ENCODE measurements at places on chromosomes 12 and 14.

DNA sequence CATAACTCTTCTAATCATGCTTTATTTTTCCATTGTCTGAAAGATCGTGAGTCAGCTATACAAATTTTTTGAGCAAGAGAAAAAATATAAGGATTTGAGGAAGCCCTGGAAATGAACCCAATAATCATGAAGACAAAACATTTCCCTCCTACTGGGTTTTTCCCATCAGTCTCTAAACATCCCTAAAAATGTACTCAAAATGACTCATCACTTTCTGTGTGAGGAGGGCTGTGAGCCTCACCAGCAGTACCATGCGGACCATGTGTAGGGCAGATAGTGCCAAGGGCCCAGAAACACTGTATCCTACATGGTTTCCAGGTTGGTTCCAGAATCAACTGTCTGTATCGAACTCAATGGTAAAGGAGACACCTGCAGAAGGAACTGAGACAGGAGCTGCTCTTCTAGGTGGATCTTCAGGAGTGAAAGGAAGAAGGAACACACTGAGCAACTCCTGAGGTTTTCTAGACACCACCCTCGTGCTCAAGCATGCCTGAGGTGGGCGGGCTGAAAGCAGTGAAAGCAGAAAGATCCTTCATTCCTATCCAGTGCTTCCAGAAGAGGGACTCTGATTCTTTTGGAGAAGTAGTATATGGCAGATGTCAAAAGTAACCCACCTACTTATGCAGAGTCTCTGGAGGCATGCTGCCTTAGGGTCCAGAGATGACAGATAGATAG lies 48.6 kb upstream of the RHOJ start:
- no peak for DNase-seq

- no peak for DNase-seq
Observed at GRCh38 chr14:81176241-81176640, 44.5 kb downstream of the GTF2A1 start.

DNA sequence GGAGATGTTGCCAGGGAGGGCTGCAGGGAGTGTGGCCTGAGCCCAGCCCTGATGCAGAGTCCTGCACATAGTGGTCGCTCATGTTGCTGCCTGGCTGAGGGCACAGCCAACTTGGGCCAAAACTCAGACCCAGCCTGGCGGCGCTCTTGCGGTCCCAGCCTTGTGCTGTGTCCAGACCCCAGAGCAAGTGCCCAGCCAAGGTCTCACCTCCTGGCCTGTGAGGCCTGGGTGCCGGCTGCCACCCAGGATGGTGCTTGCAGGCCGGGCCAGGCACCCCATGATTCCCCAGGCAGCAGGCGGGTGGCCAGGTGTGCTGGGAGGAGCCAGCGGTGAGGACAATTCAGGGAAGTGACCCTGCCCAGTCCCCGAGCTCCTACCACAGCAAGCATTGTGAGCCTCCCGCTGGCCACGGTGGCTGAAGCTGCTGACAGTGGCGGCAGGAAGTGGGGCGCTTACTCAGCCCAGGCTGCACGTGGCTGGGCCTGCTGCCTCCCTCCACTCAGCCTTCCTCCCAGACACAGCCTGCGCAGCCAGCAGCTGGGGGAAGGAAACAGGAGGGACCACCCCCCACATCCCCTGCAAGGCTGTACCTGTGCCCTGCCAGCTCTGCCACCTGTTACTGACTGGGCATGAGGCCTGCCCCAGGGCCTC lies 17.7 kb upstream of the PGF start:
- DNase-seq = peak; percentile 7

DNA sequence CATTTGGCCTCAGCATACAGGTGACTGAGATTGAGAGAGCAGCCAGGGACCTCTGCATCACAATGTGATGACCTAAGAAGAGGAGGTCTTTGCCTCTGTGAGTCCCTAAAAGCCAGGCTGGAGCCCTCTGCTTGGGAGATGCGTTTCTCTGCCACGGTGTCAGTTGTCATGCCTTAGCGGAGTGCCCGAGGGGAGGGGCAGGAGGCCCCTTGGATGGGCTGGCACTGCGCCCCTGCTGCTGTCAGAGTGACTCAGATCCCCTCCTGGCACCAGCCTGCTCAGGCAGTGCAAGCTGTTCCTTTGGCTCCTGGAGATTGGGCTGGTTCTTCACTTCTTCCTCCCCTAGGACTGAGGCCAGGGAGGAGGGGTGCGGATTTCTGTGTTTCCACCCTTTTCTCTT lies 64.9 kb upstream of the KCNA5 start:
- no peak for DNase-seq

GRCh38 chr14:80545935-80546854 lies 334.9 kb upstream of the DIO2 start:
- no peak for DNase-seq

- no peak for DNase-seq
Observed at GRCh38 chr12:82690006-82690405, 3.3 kb downstream of the TMTC2 start.

DNA sequence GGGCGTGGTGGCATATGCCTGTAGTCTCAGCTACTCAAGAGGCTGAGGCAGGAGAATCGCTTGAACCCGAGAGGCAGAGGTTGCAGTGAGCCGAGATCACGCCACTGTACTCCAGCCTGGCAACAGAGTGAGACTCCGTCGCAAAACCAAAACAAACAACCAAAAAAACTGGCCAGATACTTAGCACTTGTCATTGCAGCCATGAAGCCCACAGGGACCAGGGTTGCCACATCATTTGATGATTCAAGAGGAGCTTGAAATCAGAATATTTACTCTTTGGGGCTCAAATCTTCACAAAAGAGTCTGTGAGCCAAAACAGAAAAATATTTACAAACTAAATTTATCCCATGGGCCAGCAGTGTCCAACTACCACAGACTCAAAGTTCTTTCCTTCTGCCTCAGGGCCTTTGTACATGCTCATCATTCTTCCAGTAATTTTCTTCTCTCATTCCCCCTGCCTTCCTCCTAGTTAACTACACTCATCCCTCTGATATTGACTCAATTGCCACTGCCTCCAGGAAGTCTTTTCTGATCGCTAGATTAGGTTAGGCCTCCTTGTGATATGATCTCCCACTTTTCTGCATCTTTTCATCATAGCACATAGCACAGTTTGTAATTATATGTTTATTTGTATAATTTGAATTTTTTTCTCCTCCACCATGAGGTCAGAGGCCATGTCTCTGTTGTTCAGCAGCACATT lies 130.8 kb upstream of the PLEKHG7 start:
- DNase-seq = no peak

DNA sequence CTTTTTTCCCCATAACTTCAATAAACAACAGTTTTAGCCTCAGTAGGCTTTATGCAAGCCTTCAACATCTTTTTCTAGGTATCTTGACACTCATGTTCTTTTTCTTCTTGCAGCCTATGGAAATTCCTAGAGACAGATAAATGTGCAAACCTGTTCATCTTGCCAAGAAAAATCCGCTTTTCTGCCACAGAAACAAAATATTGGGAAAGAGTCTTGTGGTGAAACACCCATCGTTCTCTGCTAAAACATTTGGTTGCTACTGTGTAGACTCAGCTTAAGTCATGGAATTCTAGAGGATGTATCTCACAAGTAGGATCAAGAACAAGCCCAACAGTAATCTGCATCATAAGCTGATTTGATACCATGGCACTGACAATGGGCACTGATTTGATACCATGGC lies 295.9 kb downstream of the ZFP36L1 start:
- DNase-seq = no peak

DNA sequence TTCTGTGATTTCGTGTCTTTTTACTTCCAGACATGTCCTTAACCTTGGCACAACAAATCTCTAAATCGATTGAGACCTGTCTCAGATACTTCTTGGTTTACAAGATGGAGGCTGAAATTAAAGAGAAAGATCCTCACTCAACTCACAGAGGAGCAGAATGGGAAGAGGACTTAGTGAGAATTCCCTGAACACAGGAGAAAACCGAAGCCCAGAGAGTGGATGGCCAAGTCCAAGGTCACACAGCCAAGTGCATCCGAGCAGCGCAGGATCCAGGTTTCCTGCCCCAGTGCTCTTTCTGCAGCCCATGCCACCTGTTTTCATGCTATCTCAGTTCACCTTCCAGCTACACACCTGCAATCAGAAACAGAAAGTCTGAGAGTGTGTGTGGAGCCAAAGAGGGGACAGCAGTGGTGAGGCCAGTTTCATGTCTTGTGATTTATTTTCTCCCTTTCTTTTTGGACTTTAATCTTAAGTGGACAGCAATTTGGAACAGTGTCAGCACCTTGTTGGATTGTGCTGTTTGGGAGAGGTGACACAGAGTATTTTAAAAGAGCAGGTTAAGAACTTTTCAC lies 22.9 kb upstream of the TCL1B start:
- no peak for DNase-seq

GRCh38 chr12:94057262-94058151 lies 90.9 kb upstream of the PLXNC1 start:
- no peak for DNase-seq

GRCh38 chr14:97584528-97584927 lies 787.3 kb downstream of the VRK1 start:
- no peak for DNase-seq

DNA sequence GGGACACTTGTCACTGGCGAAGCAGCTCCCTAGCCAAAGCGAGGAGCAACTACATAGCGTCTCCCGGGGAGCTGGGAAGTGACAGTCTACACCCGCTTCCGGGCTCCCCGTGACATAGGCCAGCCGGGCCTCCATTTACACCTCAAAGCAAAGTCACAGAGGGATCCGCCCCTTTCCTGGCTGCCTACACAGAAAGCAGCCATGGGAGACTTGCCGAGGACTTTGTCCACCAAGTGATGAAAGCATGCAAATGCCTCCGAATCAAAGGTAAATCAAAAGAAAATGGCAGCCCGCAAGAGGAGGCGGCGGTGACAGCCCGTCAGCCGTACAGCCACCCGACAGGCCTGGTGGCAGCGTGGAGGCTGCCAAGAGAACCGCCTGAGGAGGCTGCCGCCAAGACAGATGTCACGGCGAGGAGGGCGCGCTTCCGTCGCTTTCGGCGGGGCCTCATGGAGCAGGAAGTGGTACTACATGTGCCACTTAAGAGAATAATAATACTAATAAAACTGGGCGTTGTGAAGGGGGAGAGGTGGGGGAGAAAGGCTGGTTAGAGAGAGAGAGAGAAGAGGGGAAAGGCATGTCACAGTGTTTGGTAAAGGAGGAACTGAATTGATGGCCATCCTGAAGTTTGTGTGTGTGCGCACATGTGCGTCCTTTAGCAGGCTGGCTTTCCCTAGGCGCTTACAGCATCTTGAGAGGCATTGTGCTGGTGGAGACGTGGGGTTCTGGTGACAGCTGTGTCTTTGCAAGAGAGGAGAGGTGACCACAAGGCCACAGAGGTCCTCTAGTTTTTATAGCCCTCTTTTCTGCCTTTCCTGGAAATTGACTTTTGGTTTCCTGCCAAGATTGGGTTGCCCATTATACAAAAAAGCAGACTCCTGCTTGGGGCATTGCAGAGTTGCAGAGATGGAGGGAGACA lies 661.7 kb downstream of the VRK1 start:
- no peak for DNase-seq

GRCh38 chr14:74407801-74408154 lies 18.2 kb downstream of the SYNDIG1L start:
- DNase-seq = no peak

DNA sequence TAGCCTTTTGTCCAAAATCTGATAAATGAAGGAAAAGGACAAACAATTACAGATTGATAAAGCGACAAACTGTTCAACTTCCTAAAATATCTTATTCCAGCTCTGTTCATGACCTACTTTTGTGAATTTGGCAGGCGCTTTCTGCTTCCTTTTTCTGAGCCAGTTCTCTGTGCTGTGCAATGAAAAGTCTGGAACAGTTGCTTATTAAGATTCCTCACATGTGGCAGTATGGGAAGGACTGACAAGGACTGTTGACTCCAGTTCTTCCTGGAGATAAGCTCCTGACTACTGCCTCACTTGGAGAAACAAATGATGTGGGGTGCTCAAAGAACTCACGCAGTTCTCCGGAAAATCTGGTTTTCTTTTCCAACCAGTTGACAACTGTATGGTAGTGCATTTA lies 58.3 kb upstream of the ANP32D start:
- DNase-seq = no peak

All from RCC 7860 (cell line).